ENCODE measurements at places on chromosomes 5 and 9.

DNA sequence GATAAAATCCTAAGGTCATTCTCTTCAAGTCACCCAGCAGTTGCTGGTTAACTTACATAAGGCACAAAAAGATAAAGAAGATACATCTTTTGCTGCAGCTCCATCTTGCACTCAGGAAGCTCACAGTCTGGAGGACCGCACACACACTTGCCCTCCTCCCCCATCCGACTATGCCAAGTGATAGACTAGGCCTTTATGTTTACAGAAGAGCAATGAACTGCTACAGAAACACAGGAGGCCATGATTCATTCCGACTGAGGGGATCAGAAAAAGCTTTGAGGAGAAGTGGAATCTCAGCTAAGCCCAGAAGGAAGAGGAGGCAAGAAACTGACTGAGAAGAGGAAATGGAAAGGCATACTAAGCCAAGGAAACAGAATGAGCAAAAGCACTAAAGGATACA lies 17.4 kb downstream of the NRG2 start:
- DNase-seq: no peak

DNA sequence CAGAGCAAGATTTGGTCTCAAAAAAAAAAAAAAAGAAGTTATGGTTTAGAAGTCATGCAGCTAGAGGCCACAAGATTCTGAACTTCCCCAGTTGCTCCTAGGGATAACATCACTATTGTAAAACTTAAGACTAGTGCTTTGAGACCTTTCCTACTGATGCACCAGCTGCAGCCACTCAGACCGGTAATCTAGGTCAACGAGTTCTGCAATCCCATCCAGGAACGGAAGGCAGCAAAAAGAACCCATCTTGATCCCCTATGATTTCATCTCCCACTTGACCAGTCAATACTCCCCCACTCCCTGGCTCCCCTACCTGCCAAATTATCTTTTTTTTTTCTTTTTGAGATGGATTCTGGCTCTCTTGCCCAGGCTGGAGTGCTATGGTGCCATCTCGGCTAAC lies 46.9 kb upstream of the TTC39B start:
- DNase-seq: no peak

- DNase-seq: no peak
Observed at GRCh38 chr9:108588246-108588645, 267.5 kb downstream of the ACTL7B start.

DNA sequence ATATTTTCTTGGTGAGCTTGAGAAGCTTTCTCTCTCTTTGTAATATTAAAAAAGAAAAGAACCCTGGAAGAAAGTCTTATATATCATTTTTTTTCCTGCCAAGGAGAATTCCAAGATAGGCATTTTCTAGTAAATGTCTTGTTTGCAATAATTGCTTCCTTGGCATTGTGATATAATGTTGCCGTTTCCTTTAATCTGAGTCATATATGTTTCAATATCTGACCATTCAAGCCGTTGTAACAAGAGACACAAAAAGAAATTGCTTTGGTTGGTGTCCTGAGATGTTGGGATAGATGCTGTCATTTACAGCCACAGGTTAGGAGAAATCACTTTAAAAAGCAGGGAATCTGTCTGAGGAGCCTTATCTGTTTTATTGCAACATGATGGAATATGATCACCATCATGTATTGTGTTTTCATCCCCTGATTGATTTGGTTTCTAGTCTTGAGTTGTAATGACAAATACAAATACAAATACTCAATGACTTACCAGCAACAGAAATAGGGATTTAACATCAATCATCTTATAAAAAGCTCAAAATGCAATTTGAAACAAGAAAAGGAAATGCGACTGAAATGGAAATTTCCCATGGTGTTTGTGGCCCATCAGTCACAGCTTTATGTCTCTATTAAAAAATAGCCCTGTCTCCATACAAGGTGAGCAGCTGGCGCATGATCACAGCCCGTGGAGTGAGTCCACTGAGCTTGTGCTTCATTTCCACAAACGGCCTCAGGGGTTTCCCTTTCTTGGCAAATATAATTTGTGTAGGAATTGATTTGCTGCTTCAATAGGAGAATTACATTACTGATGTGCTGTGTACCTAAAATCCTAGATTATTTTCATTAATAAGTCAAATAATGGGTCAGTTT lies 250.1 kb upstream of the TRPC7 start:
- no peak for DNase-seq

GRCh38 chr5:77645158-77645994 lies 6.9 kb upstream of the OTP start:
- DNase-seq: peak; percentile 27

DNA sequence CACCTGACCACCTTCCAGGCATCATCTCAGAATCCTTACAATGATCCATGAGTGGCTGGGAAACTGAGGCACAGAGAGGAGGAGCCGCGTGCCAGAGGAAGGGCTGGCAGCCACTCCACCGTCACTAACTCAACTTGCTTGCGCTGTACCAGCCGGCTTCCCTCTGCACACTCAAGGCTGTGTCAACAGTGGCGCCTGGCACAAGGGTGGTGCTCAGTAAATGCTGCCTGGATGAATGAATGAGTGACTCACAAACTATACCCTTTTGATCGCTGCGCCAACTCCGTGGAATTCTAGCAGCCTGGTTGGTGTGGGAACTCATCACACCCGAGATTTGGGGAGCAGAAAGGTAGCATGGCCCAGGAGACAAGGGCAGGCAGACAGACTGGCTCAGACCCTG lies 21.9 kb downstream of the PRRX2 start:
- DNase-seq: no peak

DNA sequence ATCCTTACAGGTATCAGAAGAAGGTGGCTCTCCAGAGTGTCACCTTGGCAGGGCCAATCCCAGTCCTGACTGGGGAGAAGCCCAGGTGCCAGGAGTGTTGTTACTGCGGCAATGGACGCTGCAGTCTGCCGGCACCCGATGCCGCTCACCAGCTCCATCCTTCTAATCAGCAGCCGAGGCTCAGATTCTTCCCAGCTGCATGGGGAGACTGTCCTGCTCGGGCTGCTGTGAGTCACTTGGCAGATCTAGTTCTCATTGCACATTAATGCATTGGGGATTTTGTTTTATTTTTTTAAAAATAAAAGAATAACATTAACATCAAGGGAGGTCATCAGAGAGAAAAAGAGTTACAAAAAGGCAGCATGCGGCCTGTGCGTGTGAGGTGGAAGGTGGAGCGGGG lies 115.8 kb downstream of the MTX3 start:
- DNase-seq: no peak

DNA sequence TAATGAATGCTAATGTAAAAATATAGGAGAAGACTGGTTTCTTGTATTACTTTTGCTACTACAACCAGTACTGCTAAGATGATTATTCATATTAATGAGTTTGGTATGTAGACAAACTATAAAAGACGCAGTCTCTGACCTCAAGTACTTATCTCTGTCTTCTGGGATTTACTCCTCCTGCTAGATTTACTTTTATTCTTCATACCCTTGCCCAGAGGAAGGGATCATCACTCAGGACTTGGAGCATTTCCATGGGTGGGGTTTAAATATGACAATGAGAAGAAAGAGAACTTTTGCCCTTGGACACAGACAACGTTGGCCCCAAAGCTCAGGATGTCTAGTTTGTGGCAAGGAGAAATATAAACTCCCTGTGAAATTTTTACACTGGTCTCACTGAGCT lies 126.1 kb downstream of the BNC2 start:
- DNase-seq: no peak

- DNase-seq: no peak
Observed at GRCh38 chr5:73189871-73190376, 16.9 kb downstream of the TMEM174 start.

GRCh38 chr5:173237143-173237874 lies 2.3 kb upstream of the NKX2-5 start:
- no peak for DNase-seq

- no peak for DNase-seq
Observed at GRCh38 chr9:17611342-17611741, 32.5 kb downstream of the SH3GL2 start.

- no peak for DNase-seq
Observed at GRCh38 chr5:66828046-66828547, 231.9 kb downstream of the MAST4 start.

DNA sequence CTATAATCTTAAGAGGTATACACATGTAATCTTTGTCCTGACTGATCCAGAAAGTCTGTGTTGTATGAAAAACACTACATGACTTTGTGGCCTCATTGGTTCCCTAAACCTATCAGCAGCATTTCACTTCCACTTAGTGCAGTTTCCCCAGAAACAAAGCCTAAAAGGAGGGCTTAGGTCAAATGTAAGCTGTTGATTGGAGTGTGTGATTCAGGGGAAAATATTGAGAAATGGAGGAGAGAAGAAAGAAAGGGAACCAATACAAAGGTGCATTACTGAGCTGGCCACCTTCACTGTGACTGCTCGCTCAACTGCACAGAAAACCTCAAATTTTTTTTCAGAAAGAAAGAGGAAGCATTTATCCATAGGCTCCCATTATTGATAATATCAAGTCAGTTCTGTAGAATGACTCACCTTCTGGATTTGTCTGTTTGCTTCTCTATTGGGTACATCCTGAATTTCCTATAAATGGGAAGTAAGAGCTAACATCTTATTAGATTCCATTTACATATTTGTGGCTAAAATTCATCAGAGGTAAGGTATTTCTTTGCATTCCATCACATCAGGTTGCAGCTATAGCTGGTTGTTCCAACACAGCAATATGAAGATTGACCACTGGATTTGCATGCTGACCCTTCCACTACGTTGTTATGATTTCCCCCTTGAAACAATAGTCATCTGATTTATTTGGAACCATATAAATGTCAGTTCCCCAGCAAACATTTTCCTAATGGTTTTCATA lies 10.3 kb upstream of the FST start:
- peak; percentile 64 for DNase-seq

GRCh38 chr9:35476596-35476995 lies 13.3 kb upstream of the RUSC2 start:
- DNase-seq: no peak

DNA sequence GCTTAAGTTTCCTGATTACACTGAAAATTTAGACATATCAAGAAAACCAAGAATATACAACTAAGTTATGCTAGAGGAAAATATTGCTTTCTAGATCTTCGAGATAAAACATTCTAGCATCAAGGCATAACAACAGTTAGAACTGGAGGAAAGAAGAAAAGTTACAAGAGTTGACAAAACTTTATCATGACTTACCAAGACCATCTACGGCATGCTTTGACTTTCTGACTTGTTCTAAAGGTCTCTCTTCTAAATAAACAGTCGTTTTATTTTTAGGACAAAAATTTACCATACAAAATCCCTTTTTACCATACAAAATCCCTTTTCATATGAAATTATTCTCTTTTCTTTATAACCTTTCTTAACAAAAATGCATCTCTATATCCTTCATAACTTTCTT lies 1110.1 kb upstream of the CDH10 start:
- peak; percentile 3 for DNase-seq

Data from SW 1271 (cell line).